Osteoblast (primary cell): ENCODE measurements at places on chromosomes 7 and 10. TPM values are rescaled to one million over a fixed set of nuclear protein-coding genes. Genes with fewer than 3 reads are reported as not detected.

The KIAA1549 gene
- 2.9 and 3.3 TPM in 2 replicates for total RNA-seq

The ZNF92 gene
- 6.5 and 6.9 TPM in 2 replicates for total RNA-seq

The GJD4 gene
- total RNA-seq = under 0.01 TPM in 1 of 2 replicates, not detected in the other

The TDRD1 gene
- total RNA-seq = 0.59 and 0.72 TPM in 2 replicates

- peak; percentile 14 for DNase-seq
Measured at GRCh38 chr7:140342727-140343514, 55.4 kb downstream of the SLC37A3 start.

DNA sequence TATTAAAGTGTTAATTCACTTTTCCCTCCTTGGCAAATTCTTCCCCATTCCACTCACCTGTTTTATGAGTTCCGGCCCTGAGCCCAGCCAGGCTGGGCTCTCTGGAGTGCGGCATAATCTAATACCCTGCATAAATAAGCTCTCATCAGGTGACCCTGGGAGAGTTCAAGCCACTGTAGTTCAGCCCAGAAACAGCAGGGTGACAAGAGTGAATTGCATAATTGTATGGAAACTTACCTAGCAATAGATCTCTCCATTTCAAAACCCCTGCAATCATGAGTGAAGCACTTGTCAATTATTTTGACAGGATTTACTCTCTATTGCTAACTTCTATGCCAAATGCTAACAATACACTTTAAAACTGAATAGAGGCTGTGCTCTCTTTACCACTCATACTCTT, 94.7 kb downstream of the OSBPL3 start:
- no peak for DNase-seq

DNA sequence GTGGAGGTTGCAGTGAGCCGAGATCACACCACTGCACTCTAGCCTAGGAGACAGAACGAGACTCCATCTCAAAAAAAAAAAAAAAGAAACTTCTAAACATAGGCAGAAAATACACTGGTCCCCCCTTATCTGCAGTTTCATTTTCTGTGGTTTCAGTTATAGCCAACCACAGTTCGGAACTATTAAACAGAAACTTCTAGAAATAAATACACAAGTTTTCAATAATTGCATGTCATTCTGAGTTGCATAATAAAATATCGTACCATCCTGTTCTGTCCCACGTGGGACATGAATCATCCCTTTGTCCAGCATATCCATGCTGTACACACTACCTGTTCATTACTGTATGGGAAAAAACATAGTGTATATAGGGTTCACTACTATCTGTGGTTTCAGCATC, 8.0 kb downstream of the XRCC2 start:
- DNase-seq = no peak

- no peak for DNase-seq
Measured at GRCh38 chr10:33835556-33835955, 501.1 kb upstream of the NRP1 start.

DNA sequence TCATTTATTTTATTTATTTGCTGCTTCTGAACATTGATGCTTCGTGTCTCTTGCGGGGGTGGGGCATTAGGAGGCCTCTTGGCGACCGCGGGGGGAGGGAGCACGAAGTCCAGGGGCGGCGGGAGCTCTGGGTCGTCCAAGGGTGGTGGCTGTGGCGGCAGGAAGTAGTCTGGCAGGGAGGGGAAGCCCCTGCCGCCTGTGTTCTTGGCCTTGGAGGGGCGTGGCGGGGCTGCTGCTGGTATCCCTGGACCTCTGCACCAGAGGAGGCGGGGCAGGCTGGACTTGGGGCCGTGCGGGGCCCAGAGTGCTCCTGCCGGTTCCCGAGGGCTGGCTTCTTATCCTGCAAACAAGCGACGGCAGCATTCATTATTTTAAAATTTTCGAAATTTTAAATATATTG, 70.5 kb upstream of the ABI1 start:
- no peak for DNase-seq

- DNase-seq = no peak
Measured at GRCh38 chr7:95027234-95027872, 120.0 kb downstream of the PPP1R9A start.

DNA sequence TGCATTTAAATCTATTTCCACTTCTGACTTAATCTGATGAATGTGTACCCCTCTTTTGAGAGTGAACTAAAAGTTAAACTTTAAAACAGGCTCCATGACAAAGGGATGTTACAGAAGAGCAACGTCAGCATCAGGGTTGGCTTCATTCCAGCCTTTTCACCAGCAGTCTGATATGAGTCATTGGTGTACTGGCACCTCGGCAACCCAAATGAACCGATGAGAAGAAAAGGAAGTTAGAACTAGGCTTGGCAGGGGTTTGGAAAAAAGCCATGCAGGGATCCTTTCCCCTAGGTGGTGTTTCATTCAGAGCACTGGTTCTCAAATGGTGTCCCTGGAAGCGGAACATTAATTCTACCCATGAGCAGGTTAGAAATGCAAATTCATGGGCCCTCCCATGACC, 53.6 kb downstream of the SEC61G start:
- DNase-seq = no peak

GRCh38 chr7:130350945-130351790, 6.6 kb downstream of the CPA5 start:
- peak; percentile 41 for DNase-seq

DNA sequence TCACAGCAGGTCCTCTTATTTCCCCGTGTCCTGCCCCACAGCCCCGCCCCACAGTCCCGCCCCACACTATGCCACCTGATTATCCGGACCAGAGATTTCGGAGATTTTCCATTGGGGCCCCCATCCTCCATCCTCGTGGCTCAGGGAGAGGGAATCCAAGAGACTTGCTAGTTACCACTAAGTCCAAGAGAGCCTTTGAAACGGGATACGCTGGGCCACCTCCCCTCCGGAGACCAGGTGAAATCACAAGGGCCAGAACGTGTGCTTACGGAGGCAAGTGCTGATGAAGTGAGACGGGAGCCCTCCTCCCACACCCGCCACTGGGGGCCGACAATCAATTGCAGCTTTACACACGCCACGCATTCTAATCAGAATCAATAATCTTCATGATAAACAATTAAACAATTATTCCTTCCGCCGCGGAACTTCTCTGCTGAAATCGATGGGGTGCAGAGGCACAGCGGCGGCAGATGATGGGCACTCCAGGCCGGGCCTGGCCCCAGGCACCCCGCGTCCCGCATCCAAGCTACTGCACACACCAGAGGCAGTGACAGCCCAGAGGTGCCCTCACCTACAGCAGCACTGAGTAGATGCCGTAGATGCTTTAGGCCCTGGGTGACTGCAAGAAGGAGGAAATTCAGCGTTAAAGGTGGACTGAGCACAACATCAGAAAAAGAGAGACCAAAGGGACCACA, 534.0 kb upstream of the FOXK1 start:
- peak; percentile 42 for DNase-seq

- DNase-seq = peak; percentile 21
Measured at GRCh38 chr7:40194745-40195144, 59.9 kb downstream of the SUGCT start.

DNA sequence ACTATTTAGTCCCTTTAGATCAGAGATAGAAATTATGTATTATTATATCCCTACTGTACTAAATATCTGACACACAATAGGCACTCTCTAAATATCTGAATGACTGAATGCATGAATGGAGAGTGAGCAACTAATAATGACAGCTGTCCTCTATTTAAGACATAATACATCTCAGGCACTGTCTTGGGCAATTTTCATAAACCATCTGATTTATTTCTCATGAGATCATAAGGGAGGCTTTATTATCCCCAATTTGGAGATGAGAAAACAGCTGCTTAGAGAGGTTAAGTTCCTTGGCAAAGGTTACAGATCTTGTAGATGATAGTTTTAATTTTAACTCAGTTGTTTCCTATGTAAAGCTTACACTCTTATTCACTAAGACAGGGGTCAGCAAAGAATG, 570.6 kb downstream of the GRM8 start:
- DNase-seq = no peak

DNA sequence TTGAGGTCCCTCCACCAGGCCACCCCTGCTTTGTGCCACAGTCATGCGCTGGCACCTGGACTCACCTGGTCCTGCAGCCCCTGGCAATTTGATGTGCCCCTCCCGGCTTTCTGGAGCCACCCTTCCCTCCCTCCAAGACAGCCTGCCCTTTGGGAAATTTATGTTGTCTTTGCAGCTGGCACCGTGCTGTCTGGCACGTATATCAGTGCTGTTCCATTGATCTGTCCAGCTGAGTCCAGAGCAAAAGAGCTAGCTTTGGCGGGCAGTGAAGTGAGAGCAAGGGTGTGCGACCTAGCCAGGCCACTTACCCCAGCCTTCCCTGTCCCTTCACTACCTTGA, 5.7 kb downstream of the RARRES2 start:
- DNase-seq = no peak

DNA sequence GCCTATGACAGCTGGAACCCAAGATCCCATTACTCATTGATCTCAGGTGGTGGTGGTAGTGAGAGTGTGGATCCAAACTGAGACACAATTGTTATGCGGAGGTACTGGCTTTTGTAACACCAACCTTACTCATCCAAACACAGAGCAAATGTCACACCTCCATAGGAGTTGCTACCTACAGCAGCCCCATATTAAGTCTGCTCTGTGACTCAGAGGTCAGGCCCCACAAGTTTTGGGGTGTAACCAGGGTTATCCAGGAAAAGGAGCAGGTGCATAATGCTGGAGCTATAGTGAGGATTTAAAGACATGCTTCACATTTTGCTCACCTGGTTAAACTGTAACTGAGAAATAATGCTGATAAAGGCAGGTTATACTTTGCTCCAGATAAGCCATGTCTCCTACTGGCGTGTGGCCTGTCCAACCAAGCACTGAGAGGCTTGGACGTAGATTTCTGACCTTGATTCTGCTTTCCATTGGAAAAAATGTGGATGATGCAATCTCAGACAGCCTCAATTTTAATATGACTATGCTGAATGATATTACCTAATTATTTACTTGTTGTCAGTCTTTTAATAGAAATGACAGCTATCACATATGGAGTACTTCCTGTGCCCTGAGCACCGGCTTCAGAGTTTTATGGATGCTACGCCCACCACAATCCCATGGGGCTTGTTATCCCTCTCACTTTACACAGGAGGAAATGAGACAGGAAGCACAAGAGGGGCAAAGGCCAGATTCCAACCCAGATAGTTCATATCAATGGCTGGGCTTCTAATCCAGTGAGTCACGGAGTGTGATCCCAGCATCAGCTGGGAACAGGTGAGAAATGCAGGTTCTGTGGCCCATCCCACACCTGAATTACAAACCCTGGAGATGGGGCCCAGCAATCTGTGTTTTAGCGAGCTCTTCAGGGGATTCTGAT, 181.3 kb downstream of the CHN2 start:
- no peak for DNase-seq

- peak; percentile 76 for DNase-seq
Measured at GRCh38 chr7:2541291-2542010, 13.9 kb downstream of the BRAT1 start.
